Tibial nerve (tissue), 4 donors: ENCODE measurements at places on chromosomes 1 and 21. TPM values are rescaled to one million over a fixed set of nuclear protein-coding genes. Genes with fewer than 3 reads are reported as not detected.

DNA sequence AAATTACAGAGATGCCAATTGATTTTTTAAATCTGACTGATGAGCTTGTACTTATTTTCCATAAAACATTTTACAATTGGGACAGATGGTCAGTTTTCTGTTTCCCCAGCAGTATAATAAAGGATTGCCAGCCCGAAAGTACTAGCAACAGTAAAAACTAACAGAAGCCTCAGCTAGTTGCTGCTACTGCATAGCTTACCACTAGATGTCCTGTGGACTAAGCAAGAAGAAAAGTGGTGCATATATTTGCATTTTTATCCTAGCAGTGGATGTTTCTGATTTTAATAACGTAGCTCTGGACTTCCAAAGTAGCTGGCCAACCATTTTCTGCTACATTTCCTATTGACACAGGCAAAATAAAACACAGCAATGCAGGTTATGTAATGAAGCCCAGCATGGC lies 241.5 kb downstream of the BARHL2 start:
- no peak for DNase-seq

- no peak for DNase-seq
Observed at GRCh38 chr1:69648486-69648885, 80.8 kb downstream of the LRRC7 start.

The C2CD4D gene
- not detected for total RNA-seq

- no peak for DNase-seq
Observed at GRCh38 chr1:231192620-231193163, 30.8 kb downstream of the TRIM67 start.

DNA sequence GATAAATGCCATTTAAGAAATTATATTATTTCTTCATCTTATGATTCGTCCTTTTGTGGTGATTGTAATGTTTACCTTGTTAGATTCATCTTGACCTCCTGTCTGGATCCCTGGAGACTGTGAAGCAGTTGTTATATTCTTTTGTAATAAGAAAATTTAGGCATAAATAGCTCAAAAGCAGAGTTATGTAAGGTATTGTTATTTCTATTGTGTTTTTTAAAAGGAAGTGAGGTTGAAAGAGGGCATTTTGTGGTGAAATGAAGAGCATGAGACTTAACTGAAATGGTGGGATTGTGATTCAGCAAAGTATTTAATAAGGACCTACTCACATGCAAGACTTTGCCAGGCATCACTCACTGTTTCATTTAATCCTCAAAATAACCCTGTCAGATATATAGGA lies 104.0 kb downstream of the PDE4B start:
- DNase-seq: no peak

The ODF2L gene
- total RNA-seq: 52.5 TPM

The B3GALT5 gene
- total RNA-seq: not detected
